Naive thymus-derived CD4-positive, alpha-beta T cell (primary cell): ENCODE measurements at places on chromosomes 5 and 9.

DNA sequence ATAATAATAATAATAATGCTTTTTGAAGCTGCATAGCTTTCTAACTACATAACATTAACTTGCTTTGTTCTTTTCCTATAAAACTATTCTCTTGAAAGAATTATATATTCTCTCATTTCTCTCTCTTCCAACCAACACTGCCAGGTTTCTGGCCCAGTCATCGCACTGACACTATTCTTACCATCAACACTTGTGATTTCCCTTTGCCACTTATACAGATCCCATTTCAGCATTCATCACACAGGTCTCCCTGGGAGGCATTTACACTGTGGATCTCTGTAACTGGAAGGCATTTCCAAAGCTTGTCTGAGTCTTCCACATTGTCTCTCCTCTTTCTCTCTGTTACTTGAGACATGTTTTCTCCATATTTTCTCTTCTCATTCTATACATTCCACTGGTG, 777.8 kb upstream of the ACO1 start:
- H3K36me3 ChIP-seq = no peaks in the 10 kb centered on the region
- no peak overlapping the region for H3K27ac ChIP-seq
- DNase-seq = no peak
- H3K4me1 ChIP-seq = no peaks in the 10 kb centered on the region
- H3K4me3 ChIP-seq = no peak overlapping the region
- no peaks in the 10 kb centered on the region for H3K27me3 ChIP-seq

DNA sequence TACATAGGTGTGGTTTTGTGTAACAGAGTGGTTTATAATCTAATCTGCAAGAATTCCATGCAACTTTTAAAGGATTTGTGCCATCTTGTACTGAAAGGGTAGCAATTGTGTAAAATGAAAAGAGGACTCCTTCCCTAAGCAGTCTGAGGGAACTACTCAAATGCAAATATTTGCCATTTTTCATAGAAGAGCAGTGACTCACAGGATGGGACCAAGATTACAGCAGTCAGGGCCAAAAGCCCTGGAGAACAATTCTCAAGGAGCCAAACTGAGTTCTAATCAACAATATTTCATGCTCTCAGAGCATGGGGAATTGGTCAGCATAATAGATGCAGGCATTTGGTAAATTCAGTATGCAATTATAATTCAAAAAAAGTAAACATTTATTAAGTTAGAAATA, 495.8 kb downstream of the CHSY3 start:
- no peak overlapping the region for H3K4me3 ChIP-seq
- no peak overlapping the region for H3K27ac ChIP-seq
- no peaks in the 10 kb centered on the region for H3K36me3 ChIP-seq
- no peaks in the 10 kb centered on the region for H3K27me3 ChIP-seq
- no peaks in the 10 kb centered on the region for H3K4me1 ChIP-seq

DNA sequence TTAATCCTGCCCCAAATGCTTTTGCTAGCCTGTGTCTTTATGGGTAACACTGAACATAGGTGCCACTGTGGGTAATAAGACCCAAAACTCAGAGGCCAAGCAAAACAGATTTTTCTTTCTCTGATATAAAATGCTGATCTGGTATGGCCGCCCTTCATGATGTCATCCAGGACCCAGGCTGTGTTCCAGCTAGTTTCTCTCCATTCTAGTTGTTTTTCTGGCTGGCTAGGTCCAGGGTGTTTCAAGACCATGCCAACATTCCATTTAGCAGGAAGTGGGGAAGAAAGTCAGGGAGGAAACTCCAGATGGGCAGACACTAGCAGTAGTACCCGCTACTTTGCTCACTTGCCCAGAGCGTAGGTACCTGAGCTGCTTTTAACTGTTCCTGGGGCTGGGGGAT, 183.9 kb upstream of the OTULINL start:
- DNase-seq = no peak
- H3K4me3 ChIP-seq = no peak overlapping the region
- no peaks in the 10 kb centered on the region for H3K27me3 ChIP-seq
- no peaks in the 10 kb centered on the region for H3K4me1 ChIP-seq
- no peak overlapping the region for H3K27ac ChIP-seq

- no peak overlapping the region for H3K4me3 ChIP-seq
- H3K4me1 ChIP-seq = peaks cover 13% of the 10 kb centered on the region
- no peak overlapping the region for H3K27ac ChIP-seq
Observed at GRCh38 chr9:137299938-137300337, 2.1 kb downstream of the NRARP start.

GRCh38 chr5:33994845-33995244, 10.4 kb upstream of the SLC45A2 start:
- H3K4me3 ChIP-seq = no peak overlapping the region
- DNase-seq = no peak
- H3K4me1 ChIP-seq = no peaks in the 10 kb centered on the region
- H3K27me3 ChIP-seq = no peaks in the 10 kb centered on the region

DNA sequence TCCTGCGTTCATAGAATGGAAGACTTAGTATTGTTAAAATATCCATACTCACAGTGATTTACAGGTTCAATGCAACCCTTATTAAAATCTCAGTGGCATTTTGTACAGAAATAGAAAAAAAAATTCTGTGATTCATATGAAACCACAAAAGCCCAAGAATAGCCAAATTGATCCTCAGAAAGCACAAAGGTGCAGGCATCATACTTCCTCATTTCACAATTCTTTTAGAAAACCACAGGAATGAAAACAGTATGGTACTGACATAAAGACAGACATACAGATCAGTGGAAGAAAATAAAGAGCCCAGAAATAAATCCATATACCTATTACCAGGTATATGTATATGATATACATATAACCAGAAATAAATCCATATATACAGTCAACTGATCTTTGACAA, 86.8 kb upstream of the MEGF10 start:
- H3K36me3 ChIP-seq = no peaks in the 10 kb centered on the region
- H3K4me3 ChIP-seq = no peak overlapping the region
- H3K4me1 ChIP-seq = no peaks in the 10 kb centered on the region
- H3K27ac ChIP-seq = no peak overlapping the region

- H3K36me3 ChIP-seq = no peaks in the 10 kb centered on the region
- DNase-seq = no peak
- no peak overlapping the region for H3K4me3 ChIP-seq
- no peaks in the 10 kb centered on the region for H3K4me1 ChIP-seq
- no peak overlapping the region for H3K27ac ChIP-seq
- H3K27me3 ChIP-seq = no peaks in the 10 kb centered on the region
Observed at GRCh38 chr9:82673201-82673600, 389.7 kb downstream of the RASEF start.

DNA sequence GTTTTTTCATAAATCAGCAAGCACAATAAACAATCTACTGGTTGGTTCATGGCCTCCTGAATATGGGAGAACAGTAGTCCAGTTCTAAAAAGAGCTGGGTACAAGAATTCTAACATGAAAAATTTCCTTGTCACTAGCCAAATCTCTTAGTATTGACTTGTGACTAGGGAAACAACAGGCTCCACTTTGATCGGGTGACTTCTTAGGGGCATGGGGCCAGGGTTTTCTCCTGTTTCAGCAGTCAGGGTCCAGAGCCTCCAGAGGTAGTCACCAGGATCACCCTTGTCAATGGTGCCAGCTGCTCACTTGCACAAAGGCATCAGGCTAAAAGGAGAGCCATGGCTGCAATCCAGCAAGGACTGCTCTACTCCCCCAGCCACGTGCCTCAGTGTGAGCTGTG, 38.1 kb downstream of the LPAR1 start:
- no peaks in the 10 kb centered on the region for H3K27me3 ChIP-seq
- no peak for DNase-seq
- H3K4me3 ChIP-seq = no peak overlapping the region

- H3K4me3 ChIP-seq = no peak overlapping the region
- no peaks in the 10 kb centered on the region for H3K4me1 ChIP-seq
- DNase-seq = no peak
- H3K27ac ChIP-seq = no peak overlapping the region
Observed at GRCh38 chr9:119509291-119509905, 140.2 kb upstream of the BRINP1 start.

GRCh38 chr5:158234323-158235158, 375.6 kb upstream of the CLINT1 start:
- H3K36me3 ChIP-seq = no peaks in the 10 kb centered on the region
- no peaks in the 10 kb centered on the region for H3K4me1 ChIP-seq
- DNase-seq = peak; percentile 9
- H3K27me3 ChIP-seq = no peaks in the 10 kb centered on the region
- H3K27ac ChIP-seq = no peak overlapping the region
- no peak overlapping the region for H3K4me3 ChIP-seq

- DNase-seq = no peak
- H3K4me3 ChIP-seq = no peak overlapping the region
- no peak overlapping the region for H3K27ac ChIP-seq
Observed at GRCh38 chr5:142360607-142361120, 35.8 kb upstream of the SPRY4 start.
